ENCODE measurements at places on chromosomes 7 and 10. TPM values are rescaled to one million over a fixed set of nuclear protein-coding genes. Genes with fewer than 3 reads are reported as not detected.

- peak overlapping the region; percentile 49 for H3K4me3 ChIP-seq
- peaks cover 2% of the 10 kb centered on the region for H3K36me3 ChIP-seq
- peaks cover 16% of the 10 kb centered on the region for H3K4me1 ChIP-seq
- peak; percentile 22 for DNase-seq
- no peak overlapping the region for H3K27ac ChIP-seq
Observed at GRCh38 chr7:20798694-20799121, 12.0 kb upstream of the SP8 start.

GRCh38 chr7:12303495-12303894, 92.4 kb downstream of the TMEM106B start:
- H3K4me3 ChIP-seq: no peak overlapping the region
- H3K4me1 ChIP-seq: no peaks in the 10 kb centered on the region
- no peaks in the 10 kb centered on the region for H3K27me3 ChIP-seq
- no peak overlapping the region for H3K27ac ChIP-seq
- DNase-seq: no peak

- DNase-seq: no peak
- peaks cover 36% of the 10 kb centered on the region for H3K27me3 ChIP-seq
- H3K4me1 ChIP-seq: peaks cover 31% of the 10 kb centered on the region
- no peaks in the 10 kb centered on the region for H3K36me3 ChIP-seq
Observed at GRCh38 chr7:101129603-101130117, 2.8 kb downstream of the SERPINE1 start.

GRCh38 chr10:111077479-111077784, 603 bp downstream of the ADRA2A start:
- H3K27ac ChIP-seq: no peak overlapping the region
- H3K27me3 ChIP-seq: peaks cover 64% of the 10 kb centered on the region
- no peaks in the 10 kb centered on the region for H3K36me3 ChIP-seq
- no peak for DNase-seq
- peak overlapping the region; percentile 43 for H3K4me3 ChIP-seq

Gene ACBD5
- 14.8 TPM for total RNA-seq

GRCh38 chr10:986881-987619, 1.2 kb upstream of the GTPBP4 start:
- H3K27ac ChIP-seq: peak overlapping the region; percentile 96
- peaks cover 31% of the 10 kb centered on the region for H3K36me3 ChIP-seq
- H3K4me3 ChIP-seq: peak overlapping the region; percentile 93
- H3K27me3 ChIP-seq: no peaks in the 10 kb centered on the region
- peaks cover 37% of the 10 kb centered on the region for H3K4me1 ChIP-seq
- no peak for DNase-seq

GRCh38 chr7:91343420-91343960, 79.3 kb downstream of the FZD1 start:
- H3K36me3 ChIP-seq: no peaks in the 10 kb centered on the region
- no peak overlapping the region for H3K4me3 ChIP-seq
- DNase-seq: no peak
- H3K4me1 ChIP-seq: no peaks in the 10 kb centered on the region
- H3K27me3 ChIP-seq: no peaks in the 10 kb centered on the region

GRCh38 chr10:80503584-80504157, 34.0 kb upstream of the SH2D4B start:
- no peak for DNase-seq
- H3K4me3 ChIP-seq: no peak overlapping the region
- H3K36me3 ChIP-seq: peaks cover 27% of the 10 kb centered on the region
- H3K27ac ChIP-seq: peak overlapping the region; percentile 98

GRCh38 chr7:127798023-127798422, 146.0 kb downstream of the SND1 start:
- no peaks in the 10 kb centered on the region for H3K27me3 ChIP-seq
- no peak overlapping the region for H3K27ac ChIP-seq
- no peak for DNase-seq
- H3K4me3 ChIP-seq: no peak overlapping the region
- peaks cover 7% of the 10 kb centered on the region for H3K36me3 ChIP-seq

- H3K4me1 ChIP-seq: no peaks in the 10 kb centered on the region
- no peak overlapping the region for H3K4me3 ChIP-seq
- DNase-seq: no peak
- H3K27me3 ChIP-seq: peaks cover 40% of the 10 kb centered on the region
Observed at GRCh38 chr10:116669080-116669479, 48.3 kb downstream of the PNLIPRP2 start.

DNA sequence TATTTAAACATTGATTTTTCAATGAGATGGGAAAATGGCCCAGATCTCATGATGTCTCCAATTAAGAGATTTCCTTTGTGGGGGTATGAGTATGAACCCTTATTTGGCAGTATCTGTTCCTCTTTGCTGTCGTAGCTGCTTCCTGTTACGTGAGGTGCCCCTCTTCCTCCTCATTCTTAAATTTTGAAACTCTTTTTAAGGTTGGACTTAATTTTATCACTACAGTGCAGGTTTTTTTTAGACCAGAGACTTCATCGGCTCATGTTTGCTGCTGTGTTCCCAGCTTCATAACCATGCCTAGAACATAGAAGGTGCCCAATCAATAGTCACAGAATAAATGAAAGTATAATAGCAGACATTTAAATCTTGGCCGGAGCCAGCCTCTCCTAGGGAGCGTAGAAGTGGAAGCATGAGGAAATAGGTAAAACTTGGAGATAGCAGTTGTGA, 2.4 kb downstream of the MIOS start:
- peak overlapping the region; percentile 83 for H3K4me3 ChIP-seq
- peaks cover 46% of the 10 kb centered on the region for H3K4me1 ChIP-seq
- peaks cover 47% of the 10 kb centered on the region for H3K36me3 ChIP-seq
- H3K27ac ChIP-seq: peak overlapping the region; percentile 90

Gene RAMP3
- total RNA-seq: not detected

DNA sequence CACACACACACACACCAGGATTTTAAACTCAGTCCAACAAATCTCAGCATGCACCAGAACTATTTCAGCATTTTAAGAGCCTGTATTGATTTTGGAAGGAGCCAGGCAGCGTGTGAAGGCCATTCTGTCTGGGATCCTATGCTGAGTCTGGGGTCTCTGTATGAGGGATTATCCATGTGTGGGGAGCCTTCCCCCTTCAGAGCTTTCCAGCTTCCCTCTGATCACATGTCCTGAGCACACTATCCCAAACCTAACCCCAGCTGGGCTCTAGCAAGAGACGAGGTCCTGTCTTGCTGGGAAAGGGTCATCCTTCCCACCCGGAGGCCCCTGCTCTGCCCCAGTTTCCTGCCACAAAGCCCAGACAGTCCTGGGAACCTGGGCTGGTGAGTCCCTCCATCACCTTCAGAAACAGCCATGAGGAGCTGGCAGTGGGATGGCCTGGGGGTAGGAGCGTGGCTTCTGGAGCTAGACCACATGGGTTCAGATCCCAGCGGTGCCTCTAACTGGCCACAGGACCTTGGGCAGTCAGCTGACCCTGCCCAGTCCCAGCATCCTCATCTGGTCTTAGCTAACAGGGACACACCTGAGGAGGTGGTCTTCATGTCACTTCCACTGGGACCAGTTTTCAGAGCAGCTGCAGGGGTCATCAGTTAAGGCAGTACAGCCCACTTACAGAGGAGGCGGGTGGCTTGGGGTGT, 79.6 kb upstream of the RET start:
- H3K27ac ChIP-seq: no peak overlapping the region
- no peaks in the 10 kb centered on the region for H3K36me3 ChIP-seq
- no peak for DNase-seq
- H3K4me3 ChIP-seq: no peak overlapping the region
- H3K4me1 ChIP-seq: no peaks in the 10 kb centered on the region

Gene CALML3
- total RNA-seq: not detected

- H3K27me3 ChIP-seq: no peaks in the 10 kb centered on the region
- peaks cover 71% of the 10 kb centered on the region for H3K4me1 ChIP-seq
- peaks cover 65% of the 10 kb centered on the region for H3K36me3 ChIP-seq
- H3K4me3 ChIP-seq: no peak overlapping the region
- DNase-seq: no peak
- H3K27ac ChIP-seq: peak overlapping the region; percentile 48
Observed at GRCh38 chr7:76354981-76355730, 3.6 kb downstream of the YWHAG start.

Gene NODAL
- not detected for total RNA-seq

- H3K36me3 ChIP-seq: no peaks in the 10 kb centered on the region
- no peaks in the 10 kb centered on the region for H3K4me1 ChIP-seq
- no peaks in the 10 kb centered on the region for H3K27me3 ChIP-seq
- no peak for DNase-seq
- H3K4me3 ChIP-seq: no peak overlapping the region
- H3K27ac ChIP-seq: no peak overlapping the region
Observed at GRCh38 chr7:80703272-80703671, 64.8 kb downstream of the CD36 start.

GRCh38 chr7:128197989-128198580, 43.0 kb upstream of the LEP start:
- no peak overlapping the region for H3K27ac ChIP-seq
- no peak overlapping the region for H3K4me3 ChIP-seq
- H3K27me3 ChIP-seq: peaks cover 28% of the 10 kb centered on the region
- H3K36me3 ChIP-seq: peaks cover 8% of the 10 kb centered on the region
- DNase-seq: no peak

DNA sequence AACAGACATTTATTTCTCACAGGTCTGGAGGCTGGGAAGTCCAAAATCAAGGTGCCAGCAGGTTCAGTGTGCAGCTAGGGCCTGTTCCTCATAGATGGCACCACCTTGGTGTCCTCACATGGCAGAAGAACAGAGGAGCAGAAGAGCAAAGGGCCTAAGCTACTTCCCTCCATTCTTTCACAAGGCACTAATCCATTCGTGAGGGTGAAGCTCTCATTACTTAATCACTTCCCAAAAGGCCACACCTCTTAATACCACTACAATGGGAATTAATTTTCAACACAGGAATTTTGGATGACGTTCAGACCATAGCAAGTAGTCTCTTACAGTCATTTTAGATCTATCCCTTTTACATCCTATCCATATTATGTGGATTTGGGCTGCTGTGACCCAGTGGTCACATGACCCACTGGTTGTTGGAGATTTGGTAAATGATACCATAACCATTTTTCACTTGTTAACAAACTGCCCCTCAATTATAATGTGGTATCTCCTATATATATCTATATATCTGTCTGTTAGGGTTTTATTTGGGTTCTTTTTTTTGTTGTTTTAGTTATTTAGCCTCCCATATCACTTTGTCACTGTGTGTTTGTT, 63.4 kb downstream of the BBS9 start:
- peaks cover 3% of the 10 kb centered on the region for H3K36me3 ChIP-seq
- peaks cover 15% of the 10 kb centered on the region for H3K4me1 ChIP-seq
- H3K27ac ChIP-seq: no peak overlapping the region
- no peak for DNase-seq
- no peaks in the 10 kb centered on the region for H3K27me3 ChIP-seq

DNA sequence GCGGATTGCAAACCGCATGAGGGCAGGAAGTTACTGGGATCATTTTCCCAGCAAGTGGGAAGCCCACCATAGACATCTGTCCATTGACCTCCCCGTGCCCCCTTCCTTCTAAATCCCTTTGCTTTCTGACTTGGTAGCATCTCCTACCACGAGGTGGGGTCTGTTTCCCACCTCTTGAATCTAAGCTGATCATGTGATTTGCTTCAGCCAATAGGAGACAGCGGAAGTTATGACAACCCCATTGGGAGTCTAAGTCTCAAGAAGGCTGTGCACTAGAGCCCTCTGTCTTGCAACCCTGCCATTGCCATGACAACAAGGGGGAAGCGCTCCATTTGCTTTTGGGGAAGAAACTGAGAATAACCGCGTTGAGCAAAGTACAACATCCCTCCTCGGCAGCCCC, 39.2 kb upstream of the CARD11 start:
- H3K27ac ChIP-seq: no peak overlapping the region
- H3K4me1 ChIP-seq: no peaks in the 10 kb centered on the region
- no peaks in the 10 kb centered on the region for H3K27me3 ChIP-seq
- no peak for DNase-seq

DNA sequence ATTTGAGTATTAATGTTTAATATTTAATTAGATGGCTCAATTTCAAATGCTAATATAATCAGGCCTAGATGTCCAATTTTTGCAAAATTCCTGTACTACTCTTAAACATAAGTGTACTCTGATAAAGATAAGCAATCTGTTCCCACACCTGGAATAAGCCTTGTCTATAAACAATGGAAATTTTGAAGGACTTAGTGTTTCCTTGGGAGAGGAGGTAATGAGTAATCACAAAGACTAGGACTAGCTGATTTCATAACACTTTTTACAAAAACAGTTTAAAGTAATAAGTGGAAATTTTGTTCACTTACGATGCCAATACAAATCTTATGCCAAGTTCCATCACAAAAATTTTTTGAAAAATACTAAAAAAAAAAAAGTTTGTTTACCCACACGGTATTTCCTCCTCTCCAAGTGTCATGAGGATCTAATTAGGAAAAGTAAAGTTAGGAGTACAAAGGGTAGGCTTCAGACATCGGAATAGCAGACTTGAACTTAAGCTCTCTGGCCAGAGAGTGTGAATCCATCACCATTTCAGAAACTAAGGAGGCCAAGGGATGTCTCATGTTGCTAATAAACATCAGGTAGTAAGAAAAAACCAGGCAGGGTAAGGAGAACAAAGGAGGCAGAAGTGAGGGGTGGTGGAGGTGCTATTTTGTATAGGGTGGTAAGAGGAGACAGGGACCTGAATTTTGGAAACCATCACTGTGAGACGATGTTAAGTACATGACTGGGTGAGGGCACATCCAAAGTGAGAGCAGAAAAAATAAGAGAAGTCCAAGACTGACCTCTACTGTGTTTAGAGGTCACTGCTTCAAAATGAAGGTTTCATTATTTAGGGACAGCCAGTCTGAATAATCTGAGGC, 61.3 kb downstream of the RAPGEF5 start:
- no peak for DNase-seq
- no peak overlapping the region for H3K4me3 ChIP-seq
- H3K27me3 ChIP-seq: peaks cover 4% of the 10 kb centered on the region
- H3K27ac ChIP-seq: no peak overlapping the region

DNA sequence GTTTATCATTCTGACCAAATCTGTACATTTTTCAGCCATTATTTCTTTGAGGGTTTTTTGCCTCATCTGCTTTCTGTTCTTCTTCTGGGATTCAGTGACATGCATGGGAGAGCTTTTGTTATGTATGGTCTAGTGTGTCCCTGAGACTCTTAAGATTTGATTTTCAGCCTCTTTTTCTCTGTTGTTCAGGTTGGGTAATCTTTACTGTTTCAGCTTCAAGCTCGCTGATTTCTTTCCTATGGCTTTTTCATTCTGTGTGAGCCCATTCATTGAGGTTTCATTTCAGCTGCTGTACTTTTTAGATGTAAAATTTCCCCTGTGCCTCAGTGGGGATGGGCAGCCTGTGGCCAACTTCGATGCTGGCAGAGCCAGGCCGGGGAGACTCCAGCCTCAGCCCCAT, 38.1 kb downstream of the FOXK1 start:
- no peak overlapping the region for H3K4me3 ChIP-seq
- no peak for DNase-seq
- H3K27ac ChIP-seq: peak overlapping the region; percentile 29
- H3K27me3 ChIP-seq: no peaks in the 10 kb centered on the region
- peaks cover 38% of the 10 kb centered on the region for H3K4me1 ChIP-seq
- H3K36me3 ChIP-seq: peaks cover 18% of the 10 kb centered on the region

Gene SFMBT2
- 18.0 TPM for total RNA-seq

- no peak for DNase-seq
- H3K36me3 ChIP-seq: no peaks in the 10 kb centered on the region
- H3K27me3 ChIP-seq: peaks cover 13% of the 10 kb centered on the region
- H3K4me3 ChIP-seq: no peak overlapping the region
Observed at GRCh38 chr7:135537905-135538304, 19.8 kb upstream of the NUP205 start.

Gene AEBP1
- 18.2 TPM for total RNA-seq

Gene FASTK
- 56.7 TPM for total RNA-seq
